NCI-H2029 (cell line): ENCODE measurements at places on chromosomes 6 and 20.

DNA sequence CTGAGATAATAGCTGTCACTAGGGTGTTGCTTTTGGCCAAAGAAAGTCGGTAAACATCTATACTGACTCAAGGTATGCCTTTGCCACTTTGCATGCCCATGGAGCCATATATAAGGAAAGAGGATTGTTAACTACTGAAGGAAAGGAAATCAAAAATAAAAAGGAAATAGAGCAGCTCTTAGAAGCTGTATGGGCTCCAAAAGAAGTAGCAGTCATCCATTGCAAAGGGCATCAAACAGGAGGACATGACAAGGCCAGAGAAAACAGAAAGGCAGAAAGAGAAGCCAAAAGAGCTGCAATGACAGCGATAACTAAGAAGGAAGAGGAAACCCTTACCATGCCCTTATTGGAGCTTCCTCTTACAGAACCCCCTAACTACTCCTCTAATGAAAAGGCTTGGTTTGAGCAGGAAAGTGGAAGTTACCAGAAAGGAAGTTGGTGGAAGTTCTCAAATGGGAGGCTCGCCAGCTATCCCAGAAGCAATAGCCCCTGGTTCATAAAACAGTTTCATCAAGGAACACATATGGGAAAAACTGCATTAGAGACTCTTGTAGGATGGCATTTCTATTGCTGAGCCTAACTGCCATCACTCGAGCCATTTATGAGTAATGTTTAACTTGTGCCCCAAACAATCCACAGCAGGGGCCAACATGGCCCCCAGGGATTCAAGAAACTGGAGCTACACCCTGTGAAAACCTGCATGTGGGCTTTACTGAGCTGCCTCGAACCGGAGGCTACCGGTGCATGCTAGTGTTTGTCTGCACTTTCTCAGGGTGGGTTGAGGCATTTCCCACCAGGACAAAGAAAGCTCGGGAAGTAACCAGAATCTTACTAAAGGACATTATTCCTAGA lies 7.0 kb downstream of the IL22RA2 start:
- DNase-seq, result no peak

DNA sequence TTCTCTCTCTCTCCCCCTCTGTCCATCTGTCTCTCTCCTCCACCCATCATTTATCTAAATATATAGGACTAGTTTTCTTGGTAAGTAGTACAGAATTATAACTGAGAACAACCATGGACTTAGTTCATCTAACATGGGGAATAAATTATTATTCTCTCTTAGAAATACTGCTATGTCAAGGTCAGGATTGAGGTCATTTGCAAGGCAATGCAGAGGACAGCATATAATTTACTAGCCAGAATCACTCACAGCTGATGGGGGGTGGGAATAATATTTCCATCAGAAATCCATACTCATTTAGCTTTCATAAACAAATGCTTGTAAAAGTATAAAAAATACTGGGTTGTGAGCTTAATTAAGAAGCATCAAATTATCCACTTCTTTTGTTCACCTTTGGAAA lies 553.9 kb upstream of the POU3F2 start:
- DNase-seq, result no peak

- DNase-seq, result peak; percentile 92
These were observed 203.6 kb upstream of the GMDS start for GRCh38 chr6:2448826-2449571.

- no peak for DNase-seq
These were observed 113.9 kb downstream of the ELOVL4 start for GRCh38 chr6:79833264-79833963.
